ENCODE measurements at places on chromosomes 7 and 10.

DNA sequence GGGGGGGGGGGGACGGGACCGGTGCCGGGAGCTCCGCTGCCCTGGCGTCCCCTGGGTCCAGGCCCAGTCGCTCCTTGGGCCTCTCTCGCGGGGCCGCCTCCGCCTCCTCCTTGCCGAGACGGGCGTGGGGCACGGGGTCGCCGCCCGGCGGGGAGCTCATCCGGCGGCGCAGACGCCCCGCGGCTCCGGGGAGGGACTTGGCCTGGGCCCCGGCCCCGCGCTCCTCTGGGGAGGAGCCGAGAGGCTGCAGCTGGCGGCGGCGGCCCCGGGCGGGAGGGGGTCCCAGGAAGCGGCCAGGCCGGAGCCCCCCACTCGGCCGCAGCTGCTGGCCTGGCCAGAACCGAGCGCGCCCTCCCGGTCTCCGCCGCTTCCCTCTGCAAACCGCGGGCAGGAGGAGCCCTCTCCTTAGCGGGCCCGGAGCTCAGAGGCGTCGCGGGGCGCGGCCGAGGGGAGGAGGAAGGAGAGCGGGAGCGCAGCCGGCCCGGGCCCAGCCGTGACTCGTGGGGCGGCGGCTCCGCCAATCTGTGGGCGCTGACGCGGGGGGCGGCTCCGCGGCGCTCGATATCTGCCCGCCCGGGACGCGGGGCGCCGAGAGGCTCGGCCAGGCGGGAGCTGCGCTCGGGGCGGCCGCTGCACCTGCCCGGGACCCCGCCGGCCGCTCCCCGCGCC lies at the start of gene FAM20C:
Gene FAM20C (plus strand): TSS at position 591 of the 669 bp plus-strand sequence. CDS start 629 bp downstream, outside the sequence.
- DNase-seq, result peak; percentile 71

- no peak for DNase-seq
Measured at GRCh38 chr7:1367501-1368183, 91.6 kb downstream of the MICALL2 start.

- DNase-seq, result no peak
Measured at GRCh38 chr7:149741629-149742028, 31.8 kb downstream of the ZNF467 start.

- no peak for DNase-seq
Measured at GRCh38 chr10:53598914-53599313, 826.3 kb upstream of the MBL2 start.

- peak; percentile 60 for DNase-seq
Measured at GRCh38 chr7:76294344-76295024, 8.0 kb upstream of the HSPB1 start.
